T-helper 2 cell (primary cell): ENCODE measurements at places on chromosomes 1 and 21.

DNA sequence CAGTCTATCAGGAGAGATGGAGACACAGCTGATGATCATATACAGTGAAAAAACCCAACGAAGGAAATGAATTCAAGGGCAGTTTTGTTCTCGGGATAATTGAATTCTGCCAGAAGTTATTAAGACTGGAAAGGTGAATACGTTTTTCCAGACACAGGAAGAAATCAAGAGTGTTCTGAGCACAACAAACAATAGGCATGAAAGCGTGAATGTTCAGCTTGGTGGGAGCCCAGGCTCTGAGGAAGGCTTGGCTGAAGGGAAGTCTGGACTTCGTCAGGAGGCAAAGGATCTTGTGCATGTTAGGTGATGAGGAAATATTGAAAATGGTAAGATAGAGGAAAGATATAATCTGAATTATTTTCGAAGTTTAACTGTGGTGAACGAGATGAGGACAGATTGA lies 50.4 kb downstream of the CYYR1 start:
- no peak for DNase-seq

DNA sequence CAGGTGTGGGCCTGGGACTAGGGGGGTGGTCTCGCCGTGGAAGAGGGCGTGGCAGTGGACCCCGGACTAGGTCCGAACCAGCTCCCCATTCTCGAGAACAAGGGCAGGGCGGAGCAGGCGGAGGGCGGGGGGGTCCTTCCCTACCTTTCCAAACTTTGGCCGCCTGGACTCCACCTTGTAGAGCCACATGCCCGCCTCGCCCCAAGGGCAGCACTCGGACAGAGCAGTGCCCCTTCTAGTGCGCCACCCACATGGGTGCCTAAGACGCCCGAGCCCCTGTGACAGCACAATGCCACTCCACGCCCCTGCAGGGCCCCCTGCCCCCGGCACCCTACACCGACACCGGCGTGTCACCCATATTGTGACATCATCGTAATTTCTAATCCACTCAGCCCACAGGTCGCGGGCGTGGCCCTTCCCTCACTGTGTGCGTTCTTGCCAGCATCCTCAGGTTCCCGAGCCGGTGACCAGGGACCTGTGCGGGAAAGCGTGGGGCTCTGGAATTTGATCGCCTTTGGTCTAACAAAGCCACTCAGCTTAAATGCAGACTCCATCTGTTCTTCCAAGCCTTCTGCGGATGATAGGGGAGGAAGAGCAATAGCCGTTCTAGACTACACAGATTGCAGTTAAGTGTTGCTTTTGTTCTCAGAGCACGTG lies 553 bp upstream of the STMN1 start:
- peak; percentile 27 for DNase-seq

DNA sequence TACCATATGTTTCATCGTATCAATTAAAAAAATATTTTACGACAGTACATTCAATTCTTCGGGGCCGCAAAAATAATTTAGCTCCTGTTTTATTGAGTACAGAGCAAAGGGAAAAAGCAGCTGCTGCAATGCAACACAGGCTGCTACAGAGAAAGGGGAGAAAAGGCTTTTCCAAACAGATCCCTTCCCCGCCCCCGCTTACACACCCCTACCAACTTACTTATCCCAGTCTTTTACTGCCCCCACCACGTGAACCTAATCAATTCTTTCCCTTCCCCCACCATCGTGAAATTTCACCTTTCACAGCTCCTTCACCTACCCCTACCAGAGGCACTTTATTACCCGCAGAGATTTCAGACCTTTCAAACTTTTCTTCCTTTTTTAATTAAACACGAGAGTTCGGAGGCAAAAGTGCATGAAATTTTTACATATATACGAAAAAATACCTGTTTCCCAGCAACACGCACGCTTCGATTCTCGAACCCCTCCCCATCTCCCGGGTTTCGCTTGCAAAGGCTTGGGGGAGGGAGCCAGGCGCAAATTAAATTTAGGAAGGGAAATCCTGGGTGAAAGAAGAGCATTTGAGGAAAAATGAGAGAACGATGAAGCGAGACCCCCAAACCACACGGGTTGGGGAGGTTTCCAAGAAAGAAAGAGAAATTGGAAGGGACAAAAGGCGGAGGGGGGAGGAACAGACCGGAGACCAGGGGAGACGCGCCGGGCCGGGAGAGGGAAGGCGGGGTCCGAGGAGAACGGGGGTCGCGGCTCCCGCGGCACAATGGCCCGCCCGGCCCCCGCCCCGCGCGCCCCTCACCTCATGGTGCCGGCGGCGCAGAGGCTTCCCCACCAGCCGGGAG lies 823 bp downstream of the ENAH start:
- no peak for DNase-seq

- DNase-seq = no peak
Observed at GRCh38 chr1:170885551-170885950, 49.8 kb upstream of the MROH9 start.

DNA sequence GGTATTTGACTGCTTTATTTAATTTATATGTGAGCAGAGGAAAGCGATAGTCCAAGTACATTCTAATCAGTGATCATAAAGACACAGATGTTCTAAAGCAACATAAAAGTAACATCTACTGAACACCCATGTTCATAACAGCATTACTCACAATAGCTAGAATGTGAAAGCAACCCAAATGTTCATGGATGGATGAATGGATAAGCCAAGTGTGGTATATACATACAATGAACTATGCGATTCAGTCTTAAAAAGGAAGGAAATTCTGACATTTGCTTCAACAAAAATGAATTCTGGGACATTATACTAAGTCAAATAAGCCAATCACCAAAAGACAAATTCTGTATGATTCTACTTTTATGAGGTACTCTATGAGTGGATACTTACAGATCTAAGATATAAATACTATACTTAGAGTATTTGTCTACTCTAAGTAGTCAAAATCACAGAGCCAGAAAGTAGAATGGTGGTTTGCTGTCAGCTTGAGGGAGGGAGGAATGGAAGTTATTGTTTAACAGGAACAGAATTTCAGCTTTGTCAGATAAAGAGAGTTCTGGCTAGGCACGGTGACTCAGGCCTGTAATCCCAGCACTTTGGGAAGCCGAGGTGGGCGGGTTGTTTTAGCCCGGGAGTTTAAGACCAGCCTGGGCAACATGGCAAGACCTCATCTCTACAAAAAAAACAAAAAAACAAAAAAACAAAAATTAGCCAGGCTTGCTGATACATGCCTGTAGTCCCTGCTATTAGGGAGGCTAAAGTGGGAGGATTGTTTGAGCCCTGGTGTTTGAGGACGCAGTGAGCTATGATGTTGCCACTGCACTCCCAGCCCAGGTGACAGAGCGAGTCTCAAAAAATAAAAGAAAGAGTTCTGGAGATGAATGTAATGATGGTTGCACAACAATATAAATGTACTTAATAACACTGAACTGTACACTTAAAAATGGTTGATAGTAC lies 79.7 kb upstream of the ARHGAP29 start:
- no peak for DNase-seq

DNA sequence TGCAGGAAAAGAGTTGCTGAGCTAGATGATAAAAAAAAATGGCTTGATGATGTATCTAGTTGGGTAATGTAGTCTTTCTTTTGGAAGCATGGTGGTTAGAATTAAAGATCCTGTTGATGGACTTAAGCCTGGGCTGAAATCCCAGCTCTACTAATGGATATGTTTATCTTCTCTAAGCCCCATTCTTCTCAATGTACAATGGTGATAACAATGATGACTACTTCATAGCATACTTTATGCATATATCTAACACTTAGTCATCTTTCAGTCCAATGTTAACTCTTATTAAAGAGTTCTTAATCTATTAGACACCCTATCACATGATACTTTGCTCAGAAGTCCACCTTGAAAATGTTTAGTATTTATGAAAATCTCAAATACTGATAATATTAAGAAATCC lies 189.5 kb downstream of the PLA2G4A start:
- no peak for DNase-seq

GRCh38 chr1:7893529-7894180 lies 40.8 kb upstream of the UTS2 start:
- DNase-seq = no peak

- DNase-seq = no peak
Observed at GRCh38 chr21:38965910-38966504, 160.3 kb downstream of the ETS2 start.

DNA sequence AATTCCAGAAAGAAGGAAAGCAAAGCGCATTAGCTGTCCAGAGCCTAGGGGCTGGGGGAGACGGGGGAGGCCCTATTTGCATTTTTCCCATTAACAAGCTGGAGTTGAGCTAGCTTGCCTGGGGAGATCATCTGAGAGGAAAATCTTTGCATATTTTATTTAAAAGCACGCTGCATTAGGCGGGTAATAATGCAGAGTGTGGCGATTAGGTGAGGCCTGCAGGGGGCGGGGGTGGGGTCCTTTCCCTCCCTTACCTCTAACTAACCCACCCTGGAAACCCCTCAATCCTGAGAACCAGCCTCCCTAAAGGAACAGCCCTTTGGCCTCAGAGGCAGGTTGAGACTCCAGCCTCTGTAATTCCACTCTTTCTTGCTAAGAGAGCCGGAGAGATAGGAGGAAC lies 16.2 kb downstream of the C1orf216 start:
- DNase-seq = no peak

GRCh38 chr1:40014812-40015594 lies 25.5 kb upstream of the CAP1 start:
- DNase-seq = peak; percentile 66
